Fibroblast of lung (primary cell): ENCODE measurements at places on chromosomes 11 and 22. TPM values are rescaled to one million over a fixed set of nuclear protein-coding genes. Genes with fewer than 3 reads are reported as not detected.

GRCh38 chr22:28247136-28247535 is 328.1 kb upstream of the PITPNB start:
- DNase-seq: peak; percentile 47

- DNase-seq: no peak
Observed at GRCh38 chr11:1256257-1257045, 33.6 kb downstream of the MUC5B start.

MYBPC3 gene
- total RNA-seq: not detected in 2 replicates

GRCh38 chr11:35614939-35615569 is 3.2 kb upstream of the FJX1 start:
- DNase-seq: no peak

DNA sequence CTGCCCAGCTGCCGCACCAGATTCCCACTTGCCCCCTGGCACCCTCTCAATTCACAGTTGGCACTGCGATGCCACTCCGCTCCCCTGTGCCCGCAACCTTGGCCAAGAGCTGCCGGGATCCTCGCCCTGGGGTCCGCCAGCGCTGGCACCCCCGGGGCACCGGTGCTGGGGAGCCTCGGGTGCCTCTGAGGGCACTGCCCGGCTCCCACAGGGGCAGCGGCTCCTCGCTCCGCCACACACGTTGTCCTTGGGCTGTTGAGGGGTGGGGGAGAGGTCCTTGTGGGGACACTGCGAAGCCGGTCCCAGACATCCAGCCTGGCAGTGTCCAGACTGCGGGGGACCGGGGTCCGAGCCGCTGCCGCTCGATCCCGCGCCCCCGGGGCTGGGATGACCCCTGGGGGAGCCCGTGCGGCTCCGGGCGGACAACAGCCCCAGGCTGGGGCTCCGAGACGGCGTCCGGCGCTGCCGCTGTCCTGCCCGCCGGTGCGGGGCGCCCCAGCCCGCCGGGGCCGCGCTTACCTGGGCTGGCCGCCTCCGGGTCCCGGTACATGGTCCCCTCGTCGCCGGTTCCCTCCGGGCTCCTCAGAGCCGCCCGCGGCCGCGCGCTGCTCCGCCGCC is 496 bp downstream of the SYT7 start:
- no peak for DNase-seq

RASL10A gene
- not detected in 2 replicates for total RNA-seq

DNA sequence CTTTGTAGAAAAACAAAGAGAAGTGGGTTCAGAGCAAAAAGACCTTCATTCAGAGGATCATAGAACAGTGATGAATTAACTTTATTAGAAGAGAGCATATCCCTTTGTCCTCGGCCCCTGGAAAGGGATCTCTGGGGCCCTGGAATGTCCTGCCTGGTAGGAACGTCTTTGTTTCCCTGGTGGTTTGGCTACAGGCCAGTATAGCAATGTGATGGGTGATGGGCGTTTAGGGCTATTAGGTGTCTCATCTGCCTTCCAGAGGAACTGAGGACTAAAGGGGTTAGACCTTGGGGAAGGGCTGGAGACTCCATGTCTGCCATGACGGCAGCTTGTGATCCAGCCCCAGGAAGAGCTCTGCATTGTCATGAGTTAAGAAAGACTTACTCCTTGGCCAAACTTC is 9.1 kb downstream of the APOL4 start:
- DNase-seq: peak; percentile 19
